Naive thymus-derived CD4-positive, alpha-beta T cell (primary cell): ENCODE measurements at places on chromosomes 7 and 10. TPM values are rescaled to one million over a fixed set of nuclear protein-coding genes. Genes with fewer than 3 reads are reported as not detected.

ZNF425 gene
- polyA plus RNA-seq = 0.26 TPM

MYPN gene
- not detected for polyA plus RNA-seq

- peaks cover 28% of the 10 kb centered on the region for H3K36me3 ChIP-seq
- no peaks in the 10 kb centered on the region for H3K4me1 ChIP-seq
- H3K27ac ChIP-seq = peak overlapping the region; percentile 15
- DNase-seq = peak; percentile 43
- H3K4me3 ChIP-seq = no peak overlapping the region
Measured at GRCh38 chr10:68348265-68348741, 15.6 kb upstream of the PBLD start.

DNA sequence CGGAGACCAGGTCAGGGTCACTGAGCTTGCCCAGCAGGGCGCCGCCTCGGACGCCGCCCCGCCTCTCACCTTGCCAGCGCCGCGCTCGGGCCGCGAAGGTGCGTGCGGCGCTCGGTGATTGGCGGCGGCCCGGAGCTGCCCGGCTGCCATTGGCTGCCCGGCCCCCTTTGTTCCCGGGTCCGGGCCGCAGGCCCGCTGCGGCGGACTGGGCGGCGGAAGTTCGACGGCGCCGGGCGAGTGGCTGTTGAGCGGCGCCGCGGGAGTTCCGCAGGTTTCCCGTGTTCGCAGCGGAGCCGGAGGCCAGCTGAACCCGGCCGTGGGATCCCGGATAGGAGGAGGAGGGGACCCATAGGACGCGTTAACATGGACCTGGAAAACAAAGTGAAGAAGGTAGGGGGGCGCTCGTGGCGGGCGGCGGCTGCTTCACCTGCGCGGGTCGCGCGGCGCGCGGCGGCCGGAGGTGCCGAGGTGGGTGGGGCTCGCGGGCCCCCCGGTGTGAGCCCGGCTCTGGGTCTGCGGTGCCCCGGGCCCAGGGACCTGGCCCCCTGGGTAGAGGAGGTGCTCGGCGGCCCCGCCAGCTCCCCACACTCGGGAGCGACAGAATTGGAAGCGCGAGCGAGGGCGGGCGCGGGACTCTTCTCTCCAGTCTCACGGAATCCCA, at the start of gene TES:
Gene TES, plus strand, starts transcription at position 195 of the 661 bp plus-strand sequence. Its CDS starts 169 bp downstream, at position 364.
- DNase-seq = peak; percentile 79
- peak within 1 kb of the TSS; percentile 92 for H3K4me3 ChIP-seq
- no peaks in the 10 kb centered on the region for H3K27me3 ChIP-seq

MORN4 gene
- 5.9 TPM for polyA plus RNA-seq
